Stimulated activated CD8-positive, alpha-beta memory T cell treated with anti-CD3 and anti-CD28 coated beads, Interleukin-15, amount 100 ng/mL, for 24 hours (primary cell): ENCODE measurements at places on chromosomes 5 and 9.

GRCh38 chr5:98798371-98798770 lies 24.9 kb downstream of the RGMB start:
- DNase-seq = no peak

DNA sequence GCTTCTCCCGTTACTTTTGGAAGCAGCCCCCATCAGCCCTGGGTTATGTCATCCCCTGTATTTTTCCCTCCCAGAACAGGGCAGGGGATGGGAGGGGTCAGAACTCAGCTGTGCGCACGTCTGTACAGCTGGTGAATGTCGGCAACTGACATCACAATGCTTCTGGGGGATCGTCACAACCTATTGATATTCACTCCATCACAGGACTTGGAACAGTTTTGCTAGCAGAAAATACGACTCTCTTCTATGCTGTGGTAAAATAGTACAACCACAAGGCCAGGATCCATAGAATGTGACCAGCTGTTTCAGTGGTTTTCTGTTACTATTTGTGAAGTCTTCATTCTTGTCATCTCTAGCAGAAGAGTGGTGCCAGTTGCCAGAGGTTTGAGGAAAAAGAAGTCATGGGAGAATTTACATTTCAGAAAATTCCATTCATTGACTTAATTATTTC lies 77.1 kb upstream of the KLF4 start:
- no peak for DNase-seq

DNA sequence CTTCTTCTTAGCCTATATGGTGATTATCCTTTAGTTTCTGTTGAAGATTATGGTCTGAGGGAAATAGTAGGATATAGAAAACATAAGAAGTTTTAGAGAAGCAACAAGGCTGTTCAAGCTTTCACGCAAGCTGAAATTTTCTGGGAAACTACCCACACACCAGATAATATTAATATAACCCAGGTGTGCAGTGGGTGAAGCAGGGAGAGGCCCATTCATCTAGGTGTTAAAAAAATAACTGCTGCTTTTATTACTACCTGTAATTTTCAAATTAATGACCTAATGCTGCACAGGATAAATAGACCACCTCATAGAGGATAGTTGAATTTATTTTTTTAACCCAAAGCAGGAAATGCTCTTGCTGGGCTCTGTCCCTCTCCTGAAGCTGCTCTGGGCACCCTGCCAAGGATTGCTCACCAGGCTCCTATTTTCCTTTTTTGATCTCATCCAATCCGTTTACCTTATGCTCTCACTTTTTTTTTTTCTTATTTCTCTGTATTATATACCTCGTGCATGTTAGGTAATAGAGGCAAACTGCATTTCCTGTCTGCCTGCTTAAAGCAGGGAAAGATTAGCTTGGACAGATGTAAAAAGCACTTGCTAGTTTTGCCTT lies 124.3 kb upstream of the SLC12A2 start:
- no peak for DNase-seq

DNA sequence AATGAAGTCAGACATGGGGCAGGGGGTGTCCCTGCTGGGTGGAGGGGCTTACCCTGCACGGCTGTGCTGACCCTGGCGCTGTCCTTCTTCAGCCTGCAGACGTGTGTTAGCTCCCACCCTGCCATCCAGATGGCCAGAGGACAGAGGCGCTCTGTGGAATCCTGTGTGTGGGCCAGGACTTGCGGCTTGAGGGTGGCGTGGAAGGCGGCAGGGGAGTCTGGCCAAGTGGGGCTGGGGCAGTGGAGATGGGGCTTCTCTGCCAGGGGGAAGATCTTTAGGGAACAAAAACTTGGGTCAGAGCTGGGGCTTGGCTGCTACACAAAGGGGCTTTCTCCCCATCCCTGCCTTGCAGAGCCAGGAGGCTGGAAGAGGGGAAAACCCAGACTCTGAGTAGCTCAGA lies 46.5 kb upstream of the SYNPO start:
- DNase-seq = no peak

- DNase-seq = no peak
Measured at GRCh38 chr5:24643880-24644279, 898 bp downstream of the CDH10 start.

DNA sequence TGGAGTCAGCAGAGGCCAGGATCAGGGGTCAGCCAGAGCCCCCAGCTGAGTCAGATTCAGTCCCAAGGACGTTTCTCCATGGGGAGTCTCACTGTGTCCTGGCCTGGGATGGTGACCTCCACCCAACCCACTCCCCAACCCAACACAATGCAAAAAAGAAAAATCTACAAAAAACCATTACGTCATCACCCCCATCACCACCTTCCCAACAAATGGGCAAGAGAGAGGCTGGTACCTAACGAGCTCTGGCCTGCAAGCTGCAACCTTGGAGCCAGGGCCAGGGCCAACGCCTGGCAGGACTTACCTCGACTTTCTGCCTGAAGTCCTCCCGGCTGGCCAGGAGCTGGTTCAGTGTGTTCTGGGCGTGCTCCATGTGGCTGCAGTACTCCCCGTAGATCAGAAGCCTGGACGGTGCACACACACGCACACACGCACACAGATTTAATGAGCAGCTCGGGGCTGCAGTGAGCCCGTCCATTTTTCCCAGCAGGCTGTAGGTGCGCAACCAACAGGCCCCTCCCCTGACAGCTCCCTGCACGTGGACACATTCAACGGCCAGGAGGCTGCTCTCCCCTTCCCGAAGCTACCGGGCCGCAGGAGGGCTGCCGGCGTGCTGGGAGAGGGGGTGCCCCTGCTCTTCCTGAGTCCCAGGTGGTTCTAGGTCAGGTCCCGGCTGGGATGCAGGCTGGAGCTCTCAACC lies 59.4 kb upstream of the SARDH start:
- DNase-seq = no peak

DNA sequence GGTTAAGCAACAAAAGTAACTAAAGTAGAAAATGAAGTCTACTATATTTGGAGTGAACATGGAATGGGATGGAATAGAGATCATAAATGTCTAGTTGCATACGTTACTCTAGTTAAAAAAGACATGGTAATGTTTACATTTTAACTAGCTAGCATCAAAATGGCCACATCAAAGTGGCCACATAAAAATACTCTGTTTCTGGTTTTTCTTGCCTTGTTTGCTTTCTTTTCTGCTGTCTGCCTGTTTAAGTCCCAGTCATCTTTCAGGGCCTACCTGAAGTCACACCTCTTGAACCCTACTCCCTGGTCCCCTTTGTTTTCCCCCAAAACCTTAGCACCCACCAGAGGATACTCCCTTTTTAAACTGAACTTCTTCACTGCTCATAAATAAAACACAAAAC lies 6.4 kb upstream of the KIF2A start:
- DNase-seq = no peak

GRCh38 chr5:153881687-153882086 lies 157.0 kb downstream of the FAM114A2 start:
- DNase-seq = no peak

DNA sequence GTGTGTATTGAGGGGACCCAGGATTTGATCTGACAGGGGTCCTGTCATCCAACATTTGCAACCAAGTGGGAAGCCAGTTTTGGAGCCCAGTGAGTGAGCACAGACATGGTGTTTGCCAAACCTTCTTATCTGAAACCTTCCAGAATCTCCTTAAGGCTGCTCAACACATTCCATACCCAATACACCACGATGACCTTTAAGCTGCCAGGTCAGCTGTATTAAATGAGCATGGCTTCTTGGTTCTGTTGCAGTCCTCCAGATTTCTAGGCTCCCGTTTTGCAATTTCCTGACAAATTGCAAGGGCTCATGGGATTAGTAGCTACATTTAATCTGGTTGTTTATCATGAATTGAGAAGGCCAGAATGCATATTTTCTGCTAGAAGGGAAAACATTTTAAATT lies 124.2 kb upstream of the ATP10B start:
- DNase-seq = no peak

- no peak for DNase-seq
Measured at GRCh38 chr5:145718956-145719355, 116.2 kb downstream of the PRELID2 start.

GRCh38 chr9:88388203-88388885 lies at the start of gene SPIN1:
Gene SPIN1 (plus strand): TSS chr9:88388444. CDS start chr9:88426540, 38,096 bp downstream.
- peak; percentile 83 for DNase-seq

GRCh38 chr5:94031631-94032030 lies 290.2 kb upstream of the POU5F2 start:
- DNase-seq = no peak

DNA sequence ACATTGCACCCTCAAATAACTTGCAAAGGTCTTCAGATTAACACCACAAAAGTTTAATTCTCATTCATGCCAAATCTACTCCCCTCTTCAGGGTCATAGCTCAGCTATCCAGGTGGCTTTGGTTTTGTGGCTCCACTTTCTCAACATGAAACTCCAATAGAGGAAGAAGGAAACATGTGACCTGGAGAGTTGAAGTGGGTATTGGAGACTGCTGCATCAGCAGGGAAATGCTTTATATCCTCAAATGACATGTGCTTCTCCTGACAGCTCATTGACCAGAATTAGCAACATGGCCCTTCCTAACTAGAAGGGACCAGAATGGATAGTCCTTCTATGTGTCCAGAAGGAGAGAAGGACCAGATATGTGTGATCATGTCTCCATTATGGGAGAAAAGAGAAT lies 73.6 kb downstream of the TLR4 start:
- no peak for DNase-seq

DNA sequence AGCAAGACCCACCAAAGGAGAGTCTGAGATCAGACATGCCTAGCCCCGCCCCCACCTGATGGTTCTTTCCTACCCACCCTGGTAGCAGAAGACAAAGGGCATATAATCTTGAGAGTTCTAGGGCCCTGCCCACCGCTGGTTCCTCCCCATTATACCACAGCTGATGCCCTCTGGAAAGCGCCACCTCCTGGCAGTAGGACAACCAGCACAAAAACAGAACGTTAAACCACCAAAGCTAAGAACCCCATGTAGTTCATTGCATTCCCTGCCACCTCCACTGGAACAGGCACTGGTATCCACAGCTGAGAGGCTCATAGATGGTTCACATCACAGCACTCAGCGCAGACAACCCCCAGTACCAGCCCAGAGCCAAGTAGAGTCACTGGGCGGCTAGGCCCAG lies 81.2 kb upstream of the TRPC7 start:
- no peak for DNase-seq

DNA sequence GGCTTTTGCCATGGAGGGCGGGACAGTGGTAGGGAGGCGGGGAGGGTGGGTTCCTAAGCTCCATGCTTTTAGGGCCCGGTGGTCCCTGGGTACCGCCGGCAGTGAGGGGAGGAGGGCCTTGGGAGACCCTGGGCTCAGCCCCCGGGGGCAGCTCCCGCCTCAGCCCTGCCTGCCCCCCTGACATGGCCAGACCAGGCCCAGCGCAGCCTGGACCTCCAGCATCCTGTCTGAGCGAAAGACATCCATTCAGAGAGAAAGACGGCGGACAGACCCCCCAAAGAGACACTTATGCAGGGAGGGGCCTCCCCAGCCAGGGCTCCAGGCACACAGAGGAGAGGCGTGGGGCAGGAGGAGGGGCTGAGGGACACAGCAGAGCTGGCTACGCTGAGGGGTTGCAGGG lies 45.3 kb downstream of the KCNT1 start:
- no peak for DNase-seq

GRCh38 chr9:122498883-122499288 lies 11.7 kb upstream of the OR1J2 start:
- DNase-seq = no peak

DNA sequence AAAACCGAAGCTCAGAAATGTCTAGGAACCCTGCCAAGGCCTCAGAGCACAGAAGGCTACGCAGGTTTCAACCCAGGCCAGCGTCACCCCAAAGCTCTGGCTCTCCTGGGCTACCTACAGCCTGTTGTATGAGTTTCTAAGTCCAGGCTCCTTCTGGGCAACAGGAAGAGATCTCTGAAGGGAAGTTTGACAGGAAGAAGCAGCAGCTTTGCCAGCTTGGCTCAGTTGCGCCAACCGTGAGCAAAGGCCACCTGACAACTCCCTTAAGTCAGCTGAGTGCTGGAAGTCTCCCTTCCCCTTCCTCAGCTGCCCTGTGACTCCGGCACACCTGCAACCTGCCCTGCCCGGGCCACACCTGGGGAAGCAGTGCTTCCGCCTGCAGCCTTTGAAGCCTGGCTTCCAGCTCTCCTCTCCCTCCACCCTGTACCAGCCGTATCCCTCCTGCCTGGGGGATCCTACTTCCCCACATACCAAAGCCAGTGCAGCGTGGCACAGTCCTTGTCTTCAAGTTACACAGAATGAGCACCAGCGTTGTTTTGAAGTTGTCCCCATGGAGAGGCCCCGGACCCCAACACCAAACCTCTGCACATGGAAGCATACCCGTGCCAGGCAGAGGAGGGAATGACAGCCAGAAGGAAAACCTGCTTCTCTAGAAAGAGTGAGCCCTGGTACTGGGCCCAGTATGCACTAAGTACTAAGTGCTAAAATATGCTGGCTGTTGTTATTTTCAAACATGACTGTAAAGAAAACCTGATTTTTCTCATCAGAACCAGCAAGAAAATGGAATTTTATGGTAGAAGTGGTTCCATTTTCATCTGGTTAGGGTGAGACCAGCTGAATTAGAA lies 36.5 kb downstream of the SHB start:
- DNase-seq = no peak

DNA sequence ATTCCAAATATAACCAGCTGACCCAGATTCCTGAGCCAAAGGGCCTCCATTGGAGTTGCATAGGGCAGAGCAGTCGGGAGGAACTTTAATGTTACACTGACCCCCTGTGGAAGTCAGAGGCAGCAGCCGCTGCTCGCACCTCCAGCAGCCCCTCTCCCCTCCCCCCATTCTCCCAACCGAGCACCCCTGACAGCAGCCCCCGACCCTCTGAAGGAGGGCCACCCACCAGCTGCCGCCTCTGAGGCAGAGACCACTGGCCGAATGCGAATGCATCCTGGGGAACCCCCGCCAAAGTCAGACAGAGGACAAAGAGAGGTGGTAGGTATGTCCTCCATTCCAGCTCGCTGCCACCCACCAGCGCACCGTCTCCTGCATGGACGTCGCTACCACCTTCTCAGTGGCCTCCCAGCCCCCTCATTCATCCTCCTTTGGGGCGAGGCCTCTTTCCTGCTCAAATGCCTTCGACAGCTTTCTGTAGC lies 231.0 kb downstream of the CDK5RAP2 start:
- no peak for DNase-seq
